ENCODE measurements at places on chromosomes 3 and 15. TPM values are rescaled to one million over a fixed set of nuclear protein-coding genes. Genes with fewer than 3 reads are reported as not detected.

The AHSG gene
- total RNA-seq: not detected

The PRICKLE2 gene
- total RNA-seq: 9.2 TPM

The ZBTB11 gene
- 19.6 TPM for total RNA-seq

The STAB1 gene
- total RNA-seq: 597 TPM

The SOX14 gene
- total RNA-seq: not detected

The CCR1 gene
- 1.7 TPM for total RNA-seq

DNA sequence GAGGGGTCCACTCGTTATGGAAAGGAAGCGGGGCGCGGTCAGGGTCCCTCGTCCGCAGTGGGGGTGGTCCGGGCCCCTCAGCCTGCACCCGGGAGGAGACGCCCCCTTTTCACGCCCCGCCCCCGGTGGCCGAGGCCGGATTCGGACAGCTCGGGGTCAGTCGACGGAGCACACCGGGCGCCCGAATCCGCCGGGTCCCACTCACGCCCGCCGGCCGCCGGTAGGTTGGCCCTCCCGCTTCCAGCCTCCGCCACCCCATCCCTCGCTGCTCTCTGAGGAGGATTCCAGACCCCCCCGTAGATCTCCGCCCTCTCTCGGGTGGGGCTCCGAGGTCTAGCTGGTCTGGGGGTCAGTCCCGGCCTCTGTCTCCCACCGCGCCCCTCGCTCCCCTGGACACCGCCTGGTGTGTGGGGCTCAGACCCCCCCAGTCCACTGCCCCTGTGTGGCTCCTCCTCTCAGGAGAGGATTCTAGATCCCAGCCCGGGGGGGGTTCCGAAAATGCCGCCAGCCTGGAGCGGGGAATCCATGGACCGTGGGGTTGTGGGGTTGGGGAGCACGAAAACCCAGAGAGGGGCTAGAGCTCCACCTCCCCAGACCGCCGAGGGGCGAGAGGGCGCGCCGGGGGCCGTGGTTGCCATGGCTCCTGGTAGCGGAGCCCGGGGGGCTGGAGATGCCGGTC is 725 bp downstream of the CHL1 start:
- H3K27me3 ChIP-seq: peaks cover 18% of the 10 kb centered on the region
- no peaks in the 10 kb centered on the region for H3K36me3 ChIP-seq
- no peak overlapping the region for H3K4me3 ChIP-seq
- DNase-seq: no peak
- H3K27ac ChIP-seq: no peak overlapping the region

GRCh38 chr3:148204131-148204530 is 493.6 kb upstream of the AGTR1 start:
- no peaks in the 10 kb centered on the region for H3K27me3 ChIP-seq
- no peak for DNase-seq
- H3K27ac ChIP-seq: no peak overlapping the region
- H3K4me1 ChIP-seq: no peaks in the 10 kb centered on the region

DNA sequence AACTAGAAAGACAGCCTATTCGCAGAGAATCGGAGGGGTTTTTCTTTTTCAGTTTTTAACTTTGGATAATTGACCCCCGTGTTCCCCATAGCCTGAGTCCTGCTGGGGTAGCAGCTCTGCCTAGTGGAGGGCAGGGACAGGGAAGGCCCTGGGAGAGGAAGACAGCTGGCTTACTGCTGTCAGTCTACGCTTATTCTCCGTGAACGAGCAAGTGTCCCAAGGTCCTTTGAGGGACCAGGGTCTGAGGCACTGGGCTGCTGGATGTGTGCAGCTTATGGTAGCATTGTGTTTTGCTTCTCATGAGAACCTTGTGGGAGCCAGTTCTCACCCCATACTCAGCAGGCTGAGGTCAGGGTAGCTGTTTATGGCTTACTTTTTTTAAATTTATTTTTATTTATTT is 3.0 kb downstream of the LIMD1 start:
- no peaks in the 10 kb centered on the region for H3K27me3 ChIP-seq
- no peak overlapping the region for H3K4me3 ChIP-seq
- no peaks in the 10 kb centered on the region for H3K36me3 ChIP-seq
- H3K27ac ChIP-seq: no peak overlapping the region

- H3K4me3 ChIP-seq: no peak overlapping the region
- H3K4me1 ChIP-seq: peaks cover 35% of the 10 kb centered on the region
- no peaks in the 10 kb centered on the region for H3K27me3 ChIP-seq
- H3K27ac ChIP-seq: no peak overlapping the region
- DNase-seq: peak; percentile 44
Observed at GRCh38 chr3:39142067-39142466, 11.3 kb downstream of the CSRNP1 start.

DNA sequence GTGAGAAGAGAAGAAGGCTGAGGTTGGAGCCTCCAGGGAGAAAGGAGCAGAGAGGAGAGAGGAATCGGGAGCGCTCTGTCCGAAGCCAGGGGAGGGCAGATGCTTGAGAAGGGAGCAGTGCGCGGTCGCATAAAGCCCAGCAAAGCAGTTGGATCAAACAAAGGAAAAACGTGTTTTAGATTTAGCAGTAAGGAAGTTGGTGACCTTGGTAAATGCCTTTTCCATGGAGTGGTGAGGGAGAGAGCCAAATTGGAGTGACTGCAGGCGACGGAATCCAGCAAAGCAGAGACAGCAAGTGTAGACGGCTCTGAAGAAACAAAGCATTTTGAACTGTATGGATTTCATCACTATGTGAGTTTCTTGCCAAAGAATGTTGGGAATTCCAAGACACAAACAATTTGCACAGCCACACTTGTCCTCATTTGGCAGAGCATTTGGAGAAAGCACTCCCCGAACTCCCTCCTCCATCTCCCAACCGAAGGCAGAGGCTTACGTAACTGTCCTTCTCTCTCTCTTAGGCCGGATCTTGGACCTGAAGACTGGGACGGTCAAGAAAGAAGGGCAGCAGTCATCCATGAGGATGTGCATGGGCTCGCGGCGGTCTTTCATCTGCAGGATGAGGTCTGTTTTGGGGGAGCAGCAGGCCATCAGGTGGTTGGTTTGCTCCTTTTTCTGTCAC is 103.6 kb downstream of the ARNT2 start:
- H3K4me3 ChIP-seq: no peak overlapping the region
- no peak for DNase-seq
- H3K36me3 ChIP-seq: no peaks in the 10 kb centered on the region
- no peaks in the 10 kb centered on the region for H3K27me3 ChIP-seq

GRCh38 chr15:71683411-71684274 is 126.7 kb upstream of the NR2E3 start:
- DNase-seq: no peak
- no peaks in the 10 kb centered on the region for H3K36me3 ChIP-seq
- H3K4me1 ChIP-seq: peaks cover 13% of the 10 kb centered on the region
- no peak overlapping the region for H3K27ac ChIP-seq

DNA sequence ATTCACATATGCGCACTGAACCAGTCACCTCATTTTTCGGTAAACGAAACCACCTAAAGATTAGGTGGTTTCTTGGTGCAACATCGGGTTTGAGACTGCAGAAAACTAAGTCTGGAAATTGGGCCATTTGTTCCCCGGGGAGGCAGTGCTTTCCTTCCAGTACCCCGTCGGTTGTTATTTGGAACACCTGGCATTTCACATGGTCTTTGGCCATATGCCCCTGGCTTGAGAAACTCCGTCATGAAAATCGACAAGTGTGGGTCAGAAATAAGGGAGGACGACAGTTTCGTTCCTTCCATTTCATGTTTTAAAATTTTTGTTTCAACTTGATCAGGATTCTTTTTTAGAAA is 544 bp upstream of the GATM start:
- no peak overlapping the region for H3K4me3 ChIP-seq
- H3K27ac ChIP-seq: no peak overlapping the region
- DNase-seq: no peak
- H3K27me3 ChIP-seq: no peaks in the 10 kb centered on the region

- H3K27me3 ChIP-seq: no peaks in the 10 kb centered on the region
- H3K4me1 ChIP-seq: no peaks in the 10 kb centered on the region
- peaks cover 32% of the 10 kb centered on the region for H3K36me3 ChIP-seq
Observed at GRCh38 chr3:16319307-16319706, 54.3 kb downstream of the OXNAD1 start.

- peaks cover 7% of the 10 kb centered on the region for H3K36me3 ChIP-seq
- DNase-seq: peak; percentile 40
- H3K27me3 ChIP-seq: no peaks in the 10 kb centered on the region
- H3K4me3 ChIP-seq: no peak overlapping the region
- no peaks in the 10 kb centered on the region for H3K4me1 ChIP-seq
Observed at GRCh38 chr15:51775967-51776816, 24.8 kb downstream of the TMOD2 start.

DNA sequence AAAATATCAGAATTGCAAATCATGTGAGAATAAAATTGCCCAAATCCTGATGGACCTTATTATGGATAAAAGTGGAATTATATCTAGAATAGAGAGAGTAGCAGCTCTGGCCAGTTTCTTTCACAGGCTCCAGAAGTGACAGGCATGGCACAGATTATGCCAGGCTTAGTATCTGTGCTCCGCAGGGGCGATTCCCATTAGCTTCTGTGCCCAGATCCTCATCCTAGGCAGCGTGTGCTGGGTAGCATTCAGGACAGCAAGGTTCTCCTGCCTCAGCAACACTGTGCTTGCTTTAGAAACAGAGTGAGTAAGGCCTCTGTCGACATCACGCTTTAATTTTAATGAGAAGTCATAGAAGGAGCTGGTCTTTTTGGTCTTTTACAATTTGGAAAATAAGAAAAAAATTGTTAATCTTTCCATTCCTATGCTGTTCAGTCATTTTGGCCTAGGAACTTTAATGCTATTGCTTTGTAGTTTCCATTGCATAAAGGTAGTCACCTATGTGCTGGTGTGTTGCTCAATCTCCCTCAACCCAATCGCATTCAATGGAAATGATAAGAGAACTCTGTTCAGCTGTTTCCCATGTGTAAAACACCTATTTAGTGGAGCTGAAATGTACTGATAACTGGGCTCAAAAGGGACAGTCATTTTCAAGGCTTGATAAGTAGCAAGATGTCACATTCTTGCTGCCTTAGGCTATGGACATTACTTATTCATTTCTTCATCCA is 770.1 kb downstream of the AGBL1 start:
- no peak overlapping the region for H3K27ac ChIP-seq
- no peak overlapping the region for H3K4me3 ChIP-seq
- H3K36me3 ChIP-seq: no peaks in the 10 kb centered on the region
- H3K4me1 ChIP-seq: no peaks in the 10 kb centered on the region

DNA sequence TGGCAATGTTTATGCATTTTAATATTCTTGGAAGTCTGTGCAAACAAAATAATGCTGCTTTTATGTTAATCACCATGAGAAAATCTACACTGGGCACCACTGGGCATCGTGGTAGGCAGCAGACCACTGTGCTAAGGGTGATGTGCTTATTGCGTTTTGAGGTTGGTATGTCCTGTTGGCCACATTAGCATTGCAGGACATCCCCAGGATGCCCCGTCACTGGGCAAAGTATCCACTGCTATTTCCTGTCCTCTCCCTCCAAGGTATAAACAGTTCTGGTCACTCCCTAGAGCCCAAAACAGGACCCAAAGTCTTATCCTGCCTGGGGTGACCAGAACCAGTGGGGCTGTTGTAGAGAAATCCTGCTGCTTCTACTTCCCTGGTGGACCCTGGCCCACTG is 284.2 kb upstream of the ROPN1 start:
- H3K4me3 ChIP-seq: no peak overlapping the region
- no peaks in the 10 kb centered on the region for H3K36me3 ChIP-seq
- DNase-seq: no peak
- H3K4me1 ChIP-seq: peaks cover 33% of the 10 kb centered on the region

GRCh38 chr3:183319371-183319770 is 66.3 kb downstream of the B3GNT5 start:
- H3K27ac ChIP-seq: no peak overlapping the region
- no peaks in the 10 kb centered on the region for H3K36me3 ChIP-seq
- no peak for DNase-seq
- H3K27me3 ChIP-seq: no peaks in the 10 kb centered on the region

GRCh38 chr3:120801484-120801883 is 58.9 kb downstream of the GTF2E1 start:
- H3K4me1 ChIP-seq: no peaks in the 10 kb centered on the region
- no peak for DNase-seq
- no peak overlapping the region for H3K4me3 ChIP-seq
- no peaks in the 10 kb centered on the region for H3K36me3 ChIP-seq
- no peaks in the 10 kb centered on the region for H3K27me3 ChIP-seq

- no peak overlapping the region for H3K27ac ChIP-seq
- DNase-seq: no peak
- H3K27me3 ChIP-seq: peaks cover 40% of the 10 kb centered on the region
- H3K4me1 ChIP-seq: no peaks in the 10 kb centered on the region
- no peaks in the 10 kb centered on the region for H3K36me3 ChIP-seq
- H3K4me3 ChIP-seq: no peak overlapping the region
Observed at GRCh38 chr15:89492111-89492641, 4.2 kb downstream of the RHCG start.

- H3K4me3 ChIP-seq: no peak overlapping the region
- no peaks in the 10 kb centered on the region for H3K36me3 ChIP-seq
- no peak for DNase-seq
- H3K27ac ChIP-seq: no peak overlapping the region
Observed at GRCh38 chr3:37707428-37708372, 154.0 kb upstream of the CTDSPL start.

DNA sequence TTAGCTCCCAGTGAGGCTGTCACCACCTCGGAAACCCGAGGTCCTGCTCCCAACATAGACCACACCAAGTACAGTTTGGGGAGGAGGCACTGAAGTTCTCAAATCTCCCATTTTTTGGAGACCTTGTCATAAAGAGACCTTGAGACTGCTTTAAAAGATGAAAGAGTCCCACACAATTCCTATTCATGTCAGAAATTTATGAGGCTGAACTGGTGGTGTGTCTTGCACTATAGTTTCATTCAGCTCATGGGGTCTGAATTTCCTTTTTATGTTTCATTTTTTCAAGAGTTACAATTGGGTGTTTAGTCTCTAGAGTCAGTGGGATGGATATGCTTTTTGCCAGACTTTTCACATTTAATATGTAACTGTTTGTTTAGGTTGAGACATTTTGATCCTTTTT is 318.1 kb upstream of the LRRFIP2 start:
- peaks cover 5% of the 10 kb centered on the region for H3K36me3 ChIP-seq
- H3K27me3 ChIP-seq: no peaks in the 10 kb centered on the region
- peak overlapping the region; percentile 86 for H3K27ac ChIP-seq
- peaks cover 35% of the 10 kb centered on the region for H3K4me1 ChIP-seq
- no peak for DNase-seq

- H3K27ac ChIP-seq: no peak overlapping the region
- H3K36me3 ChIP-seq: no peaks in the 10 kb centered on the region
- DNase-seq: no peak
- no peaks in the 10 kb centered on the region for H3K27me3 ChIP-seq
- no peak overlapping the region for H3K4me3 ChIP-seq
Observed at GRCh38 chr3:101171681-101172191, 148.6 kb downstream of the IMPG2 start.

- H3K36me3 ChIP-seq: no peaks in the 10 kb centered on the region
- no peak overlapping the region for H3K4me3 ChIP-seq
- H3K4me1 ChIP-seq: no peaks in the 10 kb centered on the region
- no peak for DNase-seq
- no peaks in the 10 kb centered on the region for H3K27me3 ChIP-seq
- H3K27ac ChIP-seq: no peak overlapping the region
Observed at GRCh38 chr3:16349986-16350596, 85.1 kb downstream of the OXNAD1 start.

Measured in adrenal gland (tissue), 19 donors.